ENCODE measurements at places on chromosomes 12 and 14. TPM values are rescaled to one million over a fixed set of nuclear protein-coding genes. Genes with fewer than 3 reads are reported as not detected.

The HOXC10 gene
- not detected for total RNA-seq

The SMOC1 gene
- total RNA-seq, result not detected

The ELK3 gene
- total RNA-seq, result 41.9 TPM

The REP15 gene
- total RNA-seq, result 0.97 TPM

The PPP1R1A gene
- not detected for total RNA-seq

The PSMB5 gene
- total RNA-seq, result 241 TPM

The AQP2 gene
- not detected for total RNA-seq

The SERPINA9 gene
- not detected for total RNA-seq

Data from bladder microvascular endothelial cell (primary cell).